ENCODE measurements at places on chromosomes 11 and 22. TPM values are rescaled to one million over a fixed set of nuclear protein-coding genes. Genes with fewer than 3 reads are reported as not detected.

DNA sequence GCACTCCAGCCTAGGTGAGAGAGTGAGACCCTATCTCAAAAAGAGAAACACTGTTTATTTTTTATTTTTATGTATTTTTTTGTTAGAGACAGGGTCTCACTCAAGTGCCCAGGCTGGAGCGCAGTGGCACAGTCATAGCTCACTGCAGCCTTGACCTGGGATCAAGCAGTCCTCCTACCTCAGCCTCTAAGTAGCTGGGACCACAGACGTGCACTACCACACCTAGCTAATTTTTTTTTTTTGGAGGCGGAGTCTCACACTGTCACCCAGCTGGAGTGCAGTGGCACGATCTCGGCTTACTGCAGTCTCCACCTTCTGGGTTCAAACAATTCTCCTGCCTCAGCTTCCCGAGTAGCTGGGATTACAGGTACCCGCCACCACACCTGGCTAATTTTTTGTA is 6.4 kb downstream of the RBX1 start:
- DNase-seq = no peak

PLAAT3 gene
- 169 TPM for total RNA-seq

GRCh38 chr22:37138849-37139561 is 10.7 kb downstream of the IL2RB start:
- DNase-seq = no peak

GRCh38 chr22:49232319-49233067 is 595.2 kb downstream of the BRD1 start:
- DNase-seq = no peak

- DNase-seq = no peak
Observed at GRCh38 chr22:35972559-35972958, 56.1 kb downstream of the RBFOX2 start.

SPI1 gene
- 11.1 TPM for total RNA-seq

DNA sequence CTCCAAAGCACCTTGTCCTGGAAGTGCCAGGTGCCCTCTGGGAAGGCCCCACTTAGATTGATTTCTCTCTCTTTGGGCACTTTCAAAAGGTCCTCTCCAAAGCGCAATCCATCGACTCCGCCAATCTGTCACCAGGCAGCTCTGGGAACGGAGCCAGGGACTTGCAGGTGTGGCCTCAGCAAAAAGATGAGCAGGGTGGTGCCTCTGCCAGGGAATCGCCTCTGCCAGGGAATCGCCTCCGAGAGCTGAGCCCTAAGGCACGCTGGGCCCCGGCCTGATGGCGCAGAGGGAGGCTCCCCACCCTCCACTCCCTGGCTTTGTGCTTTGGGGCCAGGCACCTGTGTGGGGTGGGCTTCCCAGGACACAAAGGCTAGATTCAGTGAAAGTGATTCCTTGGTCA is 1391.3 kb downstream of the TBC1D22A start:
- no peak for DNase-seq

PYGM gene
- 183 TPM for total RNA-seq

DNA sequence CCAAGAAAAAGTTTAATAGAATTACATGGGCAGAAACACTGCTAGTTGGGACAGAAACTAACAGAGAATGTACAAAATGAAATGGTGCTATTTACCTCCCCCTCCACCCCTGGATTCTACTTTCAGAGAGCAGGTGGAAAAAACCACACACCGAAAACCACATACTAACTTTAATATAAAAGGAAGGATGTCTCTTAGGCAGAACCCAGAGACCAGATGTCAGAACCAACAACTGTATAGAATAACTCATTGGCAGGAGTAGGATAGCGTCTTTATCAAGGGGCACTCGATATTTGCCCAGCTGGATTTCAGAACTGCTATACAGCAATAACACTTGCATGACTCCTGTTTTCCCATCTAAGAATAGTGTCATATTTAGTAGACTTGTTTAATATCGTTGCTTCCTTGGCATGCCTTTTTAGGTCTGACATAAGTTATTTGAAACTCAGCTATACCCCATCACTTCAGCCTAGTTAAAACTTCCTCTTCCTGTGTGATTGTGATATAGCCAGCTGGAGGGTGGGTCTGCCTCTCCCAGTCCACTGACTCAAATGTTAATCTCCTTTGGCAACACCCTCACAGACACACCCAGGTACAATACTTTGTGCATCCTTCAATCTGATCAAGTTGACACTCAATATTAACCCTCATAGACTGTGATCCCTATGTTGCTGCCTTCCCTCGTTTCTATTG is 1.2 kb downstream of the SLC22A25 start:
- DNase-seq = no peak

MYOD1 gene
- total RNA-seq = not detected

GRCh38 chr11:106998116-106998915 is 20.0 kb downstream of the GUCY1A2 start:
- no peak for DNase-seq

SLC22A8 gene
- not detected for total RNA-seq

OR2D2 gene
- total RNA-seq = not detected

DNA sequence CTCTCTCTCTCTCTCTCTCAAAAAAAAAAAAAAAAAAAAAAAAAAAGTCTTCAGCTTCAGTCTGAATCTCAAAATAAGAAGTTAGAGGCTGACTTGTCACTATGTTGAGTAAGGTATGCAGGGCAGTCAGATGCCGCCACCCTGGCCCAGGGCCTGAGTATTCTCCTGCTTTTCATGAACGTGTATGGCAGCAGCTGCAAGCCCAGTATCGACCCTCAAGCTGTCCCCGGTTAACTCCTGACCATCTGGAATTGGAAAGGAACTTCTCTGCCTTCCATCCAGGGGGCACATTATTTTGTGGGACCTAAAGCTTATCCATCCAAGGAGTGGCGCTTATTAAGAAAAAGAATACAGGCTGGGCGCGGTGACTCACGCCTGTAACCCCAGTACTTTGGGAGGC is 11.4 kb downstream of the MRGPRD start:
- peak; percentile 22 for DNase-seq

MYO7A gene
- total RNA-seq = 4.4 TPM

DNA sequence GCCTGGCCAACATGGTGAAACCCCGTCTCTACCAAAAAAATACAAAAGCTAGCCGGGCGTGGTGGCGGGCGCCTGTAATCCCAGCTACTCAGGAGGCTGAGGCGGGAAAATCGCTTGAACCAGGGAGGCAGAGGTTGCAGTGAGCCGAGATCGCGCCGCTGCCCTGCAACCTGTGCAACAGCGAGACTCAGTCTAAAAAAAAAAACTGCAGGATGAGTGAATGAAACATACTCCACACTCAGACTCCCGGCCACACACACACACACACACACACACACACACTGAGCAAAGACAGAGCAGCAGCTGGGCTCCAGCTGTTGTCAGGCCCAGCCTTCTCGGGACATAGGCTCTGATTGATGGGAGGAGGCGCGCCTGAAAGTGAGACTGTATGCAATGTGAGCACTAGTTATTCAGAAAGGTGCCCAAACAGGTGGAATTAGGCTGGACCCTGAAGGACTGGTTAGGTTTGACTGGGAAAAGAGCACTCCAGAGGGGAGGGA is 1.5 kb upstream of the PLEKHA7 start:
- no peak for DNase-seq

- DNase-seq = peak; percentile 57
Observed at GRCh38 chr11:118620529-118621070, 13.2 kb downstream of the PHLDB1 start.

BACE1 gene
- total RNA-seq = 10.4 TPM

DSCAML1 gene
- total RNA-seq = 0.83 TPM

- DNase-seq = peak; percentile 84
Observed at GRCh38 chr22:49992921-49993648, 19.5 kb downstream of the IL17REL start.

- DNase-seq = no peak
Observed at GRCh38 chr11:16713594-16713993, 24.9 kb upstream of the C11orf58 start.

All from Right ventricle myocardium superior (tissue), 1 donor.